Vagina (tissue), 2 donors: ENCODE measurements at places on chromosomes 5 and 9. TPM values are rescaled to one million over a fixed set of nuclear protein-coding genes. Genes with fewer than 3 reads are reported as not detected.

DNA sequence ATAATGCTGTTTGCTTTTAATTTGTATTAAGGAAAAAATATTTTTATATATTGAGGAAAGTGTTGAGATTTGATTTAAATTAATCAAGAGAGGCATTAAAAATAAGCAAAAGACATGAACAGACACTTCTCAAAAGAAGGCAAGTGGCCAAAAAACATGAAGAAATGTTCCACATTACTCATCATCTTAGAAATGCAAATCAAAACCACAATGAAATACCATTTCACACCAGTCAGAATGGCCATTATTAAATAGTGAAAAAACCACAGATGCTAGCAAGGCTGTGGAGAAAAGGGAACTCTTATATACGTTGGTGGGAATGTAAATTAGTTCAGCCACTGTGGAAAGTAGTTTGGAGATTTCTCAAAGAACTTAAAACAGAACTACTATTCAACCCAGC lies 45.9 kb downstream of the RANBP17 start:
- DNase-seq, result no peak

- no peak for DNase-seq
Observed at GRCh38 chr9:95778957-95779356, 96.5 kb upstream of the ERCC6L2 start.

PDE8B gene
- 5.9 TPM for total RNA-seq

- DNase-seq, result no peak
Observed at GRCh38 chr9:130480673-130481072, 35.9 kb downstream of the ASS1 start.

KIAA1958 gene
- 12.0 TPM for total RNA-seq

- DNase-seq, result no peak
Observed at GRCh38 chr9:128495296-128495695, 9.2 kb upstream of the GLE1 start.

- no peak for DNase-seq
Observed at GRCh38 chr5:179336126-179336870, 9.0 kb downstream of the ADAMTS2 start.

IFNE gene
- 3.2 TPM for total RNA-seq

DNA sequence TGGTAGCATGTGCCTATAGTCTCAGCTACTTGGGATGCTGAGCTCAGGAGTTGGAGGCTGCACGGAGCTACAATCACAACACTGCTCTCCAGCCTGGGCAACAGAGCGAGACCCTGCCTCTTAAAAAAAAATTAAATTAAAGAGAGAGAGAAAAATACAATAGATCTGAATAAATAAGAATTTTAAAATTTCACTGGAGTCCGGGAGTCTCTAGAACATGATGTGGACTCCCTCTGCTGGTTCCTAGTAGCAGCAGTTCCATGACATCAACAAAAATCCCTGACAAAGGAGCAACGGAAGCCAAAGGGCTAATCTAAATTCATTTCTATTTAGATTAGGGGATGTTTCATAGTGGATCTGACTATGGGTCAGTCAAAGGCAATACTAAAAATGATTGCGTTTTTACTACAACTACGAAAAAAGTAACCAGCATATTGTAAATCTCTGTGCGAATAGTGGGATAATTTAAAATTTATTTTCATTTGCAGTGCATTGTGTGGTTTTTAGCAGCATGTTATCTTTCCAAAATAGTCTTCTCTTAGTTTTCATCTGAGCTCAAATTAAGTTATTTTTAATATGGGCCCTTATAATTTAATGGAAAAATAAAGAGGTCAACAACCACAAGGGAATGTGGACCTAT lies 6.7 kb downstream of the INIP start:
- no peak for DNase-seq

DNA sequence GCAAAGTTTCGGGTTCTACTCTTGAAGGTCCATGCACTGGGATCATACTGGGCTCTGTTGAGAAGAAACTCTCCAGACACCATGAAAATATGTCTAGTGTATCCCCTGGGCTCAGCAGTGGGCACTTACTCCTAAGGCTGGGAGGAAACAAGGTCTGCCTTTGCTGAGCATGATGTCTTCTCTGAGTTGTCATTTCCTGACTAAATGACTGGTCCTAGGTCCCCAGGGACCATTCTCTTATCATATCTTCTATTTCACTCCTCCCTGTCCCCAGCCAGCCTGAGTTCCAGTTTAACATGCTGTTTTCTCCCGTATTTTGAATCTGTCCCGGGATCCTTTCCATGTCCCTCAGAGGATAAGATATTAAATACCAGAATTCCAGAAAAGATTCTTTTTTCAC lies 225.4 kb downstream of the MTRR start:
- DNase-seq, result no peak

SECISBP2 gene
- 51.1 TPM for total RNA-seq

DNA sequence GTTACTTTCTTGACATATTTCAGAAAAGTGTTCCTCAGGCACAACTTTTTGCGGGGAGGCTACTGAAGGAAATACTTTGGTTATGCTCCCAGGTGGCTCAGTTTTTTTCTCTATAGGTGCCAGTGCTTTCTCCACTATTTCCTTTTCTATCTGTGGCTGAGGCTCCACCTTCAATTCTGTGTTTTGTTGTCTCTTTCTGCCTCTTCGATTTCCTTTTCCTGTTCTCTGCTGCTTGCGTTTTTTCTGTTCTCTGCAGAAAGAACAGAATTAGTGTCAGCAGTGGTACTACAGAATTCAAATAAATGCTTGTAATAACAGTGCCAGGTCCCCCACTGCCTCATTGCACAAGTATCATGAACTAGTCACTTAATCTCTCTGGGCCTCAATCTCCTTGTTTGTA lies 7.0 kb downstream of the HEMGN start:
- no peak for DNase-seq

GRCh38 chr5:135007749-135008363 lies 26.2 kb downstream of the PITX1 start:
- DNase-seq, result no peak

DNA sequence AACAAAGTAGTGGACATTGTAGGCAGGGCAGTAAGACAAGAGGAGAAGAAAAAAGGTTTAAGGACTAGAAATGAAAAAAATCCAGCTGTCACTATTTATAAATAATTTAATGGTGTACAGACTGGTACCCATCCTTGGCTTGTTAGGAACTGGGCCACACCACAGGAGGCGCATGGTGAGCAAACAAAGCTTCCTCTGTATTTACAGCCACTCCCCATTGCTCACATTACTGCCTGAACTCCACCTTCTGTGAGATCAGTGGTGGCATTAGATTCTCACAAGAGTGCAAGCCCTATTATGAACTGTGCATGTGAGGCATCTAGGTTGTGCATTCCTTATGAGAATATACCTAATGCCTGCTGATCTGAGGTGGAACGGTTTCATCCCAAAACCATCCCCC lies 62.6 kb upstream of the DMAC1 start:
- no peak for DNase-seq

DNA sequence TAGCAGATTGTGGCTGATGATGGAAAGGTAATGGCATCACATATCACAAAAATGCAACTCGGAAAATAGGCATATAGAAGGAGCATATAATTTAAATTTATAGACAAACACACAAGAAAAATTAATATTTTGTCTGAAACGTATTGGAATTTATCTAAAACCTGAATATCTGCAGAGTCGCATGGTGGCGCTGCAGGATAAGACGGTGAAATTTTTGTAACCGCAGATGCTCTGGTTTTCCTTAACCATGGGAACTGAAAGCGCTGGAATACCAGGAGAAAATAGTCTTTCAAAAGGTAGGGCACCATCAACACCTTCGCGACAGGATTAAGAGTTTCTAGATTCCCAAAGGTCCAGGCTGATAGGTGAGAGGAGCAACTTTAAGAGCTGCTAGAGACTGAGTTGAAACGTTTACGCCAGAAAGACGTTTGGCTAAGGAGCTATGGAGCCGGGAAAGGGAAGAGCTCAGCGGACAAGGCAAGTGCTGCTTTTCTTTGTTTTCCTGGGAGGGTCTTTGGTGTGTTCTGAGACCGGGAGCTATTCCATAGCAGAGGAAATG lies 11.0 kb upstream of the PCDHB15 start:
- no peak for DNase-seq

GRCh38 chr5:176650354-176650884 lies 3.1 kb downstream of the TSPAN17 start:
- DNase-seq, result no peak

- DNase-seq, result no peak
Observed at GRCh38 chr5:166535641-166536040, 1755.8 kb upstream of the WWC1 start.

NMRK1 gene
- 20.4 TPM for total RNA-seq

DNA sequence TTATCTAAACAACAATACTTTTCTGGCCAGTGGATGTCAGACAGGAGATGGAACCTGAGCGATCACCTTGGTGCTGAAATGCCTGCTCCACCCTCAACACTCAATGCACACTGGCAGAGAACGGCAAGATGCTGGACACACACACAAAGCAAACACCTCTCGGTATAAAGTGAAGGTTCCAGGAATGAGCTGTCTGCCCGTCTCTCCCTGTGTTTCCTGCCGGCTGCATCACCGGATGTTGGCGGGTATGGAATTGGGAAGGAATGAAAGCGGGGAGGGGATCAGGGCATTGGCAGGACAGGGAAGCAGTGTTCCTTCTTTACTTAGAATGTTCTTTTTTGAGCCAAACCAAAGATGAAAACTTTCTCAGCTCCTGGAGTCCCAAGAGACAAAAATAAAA lies 59.2 kb downstream of the MED10 start:
- no peak for DNase-seq

DNA sequence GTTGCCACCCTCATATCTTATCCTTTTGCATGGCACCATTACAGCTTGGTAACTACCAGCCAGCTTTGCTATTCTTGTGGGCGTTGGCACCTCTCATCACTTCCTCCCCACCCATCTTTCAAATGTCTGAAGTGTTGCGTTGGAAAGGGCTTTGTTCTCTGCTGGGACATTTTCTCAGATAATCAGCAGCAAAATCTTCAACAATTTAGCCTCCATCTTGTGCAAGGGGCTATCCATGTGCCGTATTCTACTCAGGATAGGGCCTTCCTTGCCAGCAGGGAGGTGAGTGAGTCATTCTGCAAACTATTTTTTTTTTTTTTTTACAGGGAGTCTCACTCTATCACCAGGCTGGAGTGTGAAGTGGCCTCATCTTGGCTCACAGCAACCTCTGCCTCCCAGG lies 62.1 kb upstream of the NUDT12 start:
- no peak for DNase-seq

DNA sequence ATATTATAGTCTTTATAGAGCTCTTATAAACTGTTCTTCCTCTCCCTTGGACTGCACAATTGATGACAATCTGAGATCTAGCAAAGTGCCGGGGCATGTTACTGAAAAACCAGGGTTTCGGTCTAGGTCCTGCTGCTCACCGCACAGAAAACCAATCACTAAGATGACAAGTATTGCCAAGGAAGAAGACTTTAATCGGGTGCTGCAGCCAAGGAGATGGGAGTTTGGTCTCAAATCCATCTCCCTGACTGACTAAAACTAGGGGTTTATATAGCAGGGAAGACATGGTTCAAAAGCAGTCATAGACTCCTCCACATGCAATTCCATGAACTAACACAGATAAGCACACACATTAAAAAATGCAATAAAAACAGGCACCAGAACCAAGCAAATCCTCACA lies 390.6 kb downstream of the NFIB start:
- DNase-seq, result no peak

DNA sequence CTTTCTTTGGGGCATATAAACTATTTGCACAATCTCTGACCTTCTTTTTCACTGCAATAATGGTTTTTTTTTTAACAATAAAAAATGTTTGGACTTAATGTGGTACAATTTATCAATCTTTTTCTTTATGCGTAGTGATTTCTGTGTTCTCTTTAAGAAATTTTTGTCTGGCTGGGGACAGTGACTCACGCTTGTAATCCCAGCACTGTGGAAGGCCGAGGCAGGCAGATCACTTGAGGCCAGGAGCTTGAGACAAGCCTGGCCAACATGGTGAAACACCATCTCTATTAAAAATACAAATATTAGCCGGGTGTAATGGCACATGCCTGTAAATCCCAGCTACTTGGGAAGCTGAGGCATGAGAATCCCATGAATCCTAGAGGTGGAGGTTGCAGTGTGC lies 72.3 kb downstream of the STK32A start:
- DNase-seq, result no peak

- no peak for DNase-seq
Observed at GRCh38 chr9:134380542-134381271, 54.5 kb downstream of the RXRA start.

- no peak for DNase-seq
Observed at GRCh38 chr5:158414333-158414762, 555.4 kb upstream of the CLINT1 start.

OR1N2 gene
- total RNA-seq, result not detected

GRCh38 chr9:99176527-99177013 lies 45.2 kb downstream of the ALG2 start:
- DNase-seq, result no peak

DNA sequence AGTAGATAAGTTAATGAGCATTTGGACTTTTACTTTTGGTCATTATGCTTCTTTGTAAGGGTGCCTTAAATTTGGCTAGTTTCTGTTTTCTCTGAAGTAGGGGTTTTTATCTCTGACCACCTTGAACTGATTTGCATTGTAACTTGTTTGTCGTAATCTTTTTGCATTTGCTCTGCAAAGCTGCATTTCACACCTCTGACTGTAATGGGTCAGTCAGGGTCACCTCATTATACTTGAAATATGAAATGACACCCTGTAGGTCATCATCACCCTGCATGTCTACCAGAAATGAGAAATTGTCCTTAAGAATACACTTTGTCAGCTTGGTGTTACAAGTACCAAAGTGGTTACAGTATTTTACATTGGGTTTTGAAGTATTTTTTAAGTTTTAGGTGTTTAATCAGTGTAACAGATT lies 74.0 kb downstream of the KCNN2 start:
- no peak for DNase-seq

GRCh38 chr9:19379283-19379682 lies 753 bp downstream of the RPS6 start:
- DNase-seq, result no peak

DNA sequence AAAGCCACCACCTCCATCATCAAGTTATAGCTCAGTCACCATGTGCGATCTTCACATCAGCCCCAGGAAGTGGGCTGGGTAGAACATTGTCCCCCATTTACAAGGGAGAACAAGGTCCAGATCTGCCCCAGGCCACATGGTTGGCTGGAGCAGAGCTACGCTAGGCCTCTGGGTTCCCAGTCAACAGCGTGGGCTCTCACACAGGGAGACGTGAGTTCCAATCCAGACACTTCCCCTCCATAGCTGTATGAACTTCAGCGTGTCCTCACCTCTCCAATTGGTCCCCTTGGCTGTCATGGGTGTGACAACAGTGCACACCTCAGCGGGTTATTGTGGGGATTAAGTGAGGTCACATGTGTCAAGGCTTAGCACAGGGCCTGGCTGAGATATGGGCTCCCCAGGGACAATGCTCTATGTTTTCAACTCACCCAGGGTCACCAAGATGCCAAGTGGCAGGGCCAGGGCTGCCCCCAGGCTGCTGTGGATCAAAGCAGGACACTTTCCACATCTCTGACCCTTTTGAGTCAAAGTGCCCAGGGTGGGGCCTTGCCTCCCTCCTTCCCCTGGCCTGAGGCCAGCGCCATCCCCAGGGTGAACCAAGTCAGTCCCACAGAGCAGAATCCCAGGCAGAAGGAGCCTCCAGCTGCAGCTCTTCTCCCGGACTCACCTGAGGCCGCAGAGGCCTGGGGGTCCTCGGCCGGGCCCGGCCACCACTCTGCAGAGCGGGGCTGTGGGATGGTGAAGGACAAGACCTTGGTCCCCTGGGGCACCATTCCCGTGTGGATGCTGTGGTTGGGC lies 19.8 kb downstream of the AKNA start:
- DNase-seq, result no peak
